ENCODE measurements at places on chromosomes 11 and 22.

GRCh38 chr11:92969634-92970347 lies at the start of gene MTNR1B:
TSS of gene MTNR1B (plus strand) at chr11:92969651. CDS start at chr11:92969726, 75 bp downstream.
- DNase-seq: no peak

- no peak for DNase-seq
Observed at GRCh38 chr11:109275931-109276330, 146.1 kb upstream of the C11orf87 start.

DNA sequence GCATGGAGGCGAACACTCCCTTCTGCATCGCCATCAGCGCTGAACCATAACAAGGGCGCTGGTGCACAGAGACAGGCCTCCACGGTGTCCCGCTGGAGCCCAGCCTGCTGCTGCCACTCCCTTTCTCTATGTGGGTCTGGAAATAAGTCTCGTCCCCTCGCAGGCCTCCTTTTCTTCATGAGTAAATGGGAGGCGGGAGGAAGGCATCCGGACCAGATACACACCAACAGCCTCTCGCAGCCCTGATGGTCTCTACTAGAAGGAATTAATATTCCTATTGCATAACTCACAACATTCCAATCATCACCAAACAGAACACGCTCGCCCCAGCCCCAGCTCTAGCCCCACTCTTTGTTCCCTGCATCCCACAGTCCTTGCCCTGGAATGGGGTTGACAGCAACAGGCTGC lies 14.9 kb downstream of the RASD2 start:
- DNase-seq: no peak

DNA sequence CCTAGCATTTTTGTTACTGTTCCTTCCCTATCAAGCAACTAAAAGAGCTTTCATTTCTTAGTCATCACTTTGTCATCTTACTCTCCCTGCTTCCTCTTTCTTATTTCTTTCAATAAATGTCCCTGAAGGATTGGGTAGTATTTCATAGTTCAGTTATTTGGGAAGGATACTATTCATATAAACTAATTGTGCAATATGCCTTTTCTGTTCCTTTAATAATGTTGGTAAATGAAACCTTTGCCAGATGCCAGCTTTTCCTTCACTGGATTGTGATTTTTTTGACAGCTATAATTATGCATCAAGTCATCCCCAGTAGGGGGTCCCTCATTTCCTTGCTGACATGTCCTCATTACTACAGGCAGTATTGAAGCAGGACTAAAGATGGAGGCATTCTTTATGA lies 101.7 kb downstream of the ATM start:
- no peak for DNase-seq

- DNase-seq: no peak
Observed at GRCh38 chr11:134497586-134497985, 85.5 kb upstream of the B3GAT1 start.

DNA sequence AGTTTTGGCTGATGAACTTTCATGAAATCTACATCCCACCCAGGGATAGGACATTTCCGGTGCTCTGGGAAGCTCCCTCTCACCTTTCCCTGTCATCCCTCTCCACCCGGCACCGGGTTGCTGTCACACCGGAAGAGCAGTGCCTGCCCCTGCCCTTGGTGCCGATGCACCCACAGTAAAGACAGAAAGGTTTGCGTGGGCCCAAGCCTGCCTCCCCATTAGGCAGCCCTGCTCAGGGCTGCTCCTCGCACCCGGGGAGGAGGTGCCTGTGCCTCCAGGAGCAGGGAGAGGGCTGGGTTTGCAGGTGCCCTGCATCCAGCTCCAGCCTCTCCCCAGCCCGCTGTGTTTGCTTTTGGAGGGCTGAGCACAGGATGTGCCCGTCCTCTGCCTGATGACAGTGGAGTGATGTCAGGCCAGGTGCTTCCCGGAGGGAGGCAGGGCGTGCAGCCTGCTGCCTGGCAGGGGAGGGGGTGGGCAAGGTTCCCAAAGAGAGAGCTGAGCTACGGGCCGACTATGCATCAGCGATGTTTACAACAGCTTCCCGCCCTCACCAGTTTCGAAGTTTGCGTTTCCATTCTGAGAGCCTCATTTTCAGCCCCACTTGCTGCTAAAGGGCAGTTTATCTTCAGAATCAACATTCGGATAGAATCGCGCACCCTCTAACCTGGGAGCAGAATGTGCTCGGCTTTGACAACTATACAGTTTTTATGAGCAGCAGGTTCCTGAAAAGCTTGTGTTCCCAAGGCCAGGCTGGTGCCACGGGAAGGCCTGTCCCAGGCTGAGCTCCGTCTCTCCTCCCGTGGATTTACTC lies 83.2 kb upstream of the CLDN5 start:
- DNase-seq: no peak

DNA sequence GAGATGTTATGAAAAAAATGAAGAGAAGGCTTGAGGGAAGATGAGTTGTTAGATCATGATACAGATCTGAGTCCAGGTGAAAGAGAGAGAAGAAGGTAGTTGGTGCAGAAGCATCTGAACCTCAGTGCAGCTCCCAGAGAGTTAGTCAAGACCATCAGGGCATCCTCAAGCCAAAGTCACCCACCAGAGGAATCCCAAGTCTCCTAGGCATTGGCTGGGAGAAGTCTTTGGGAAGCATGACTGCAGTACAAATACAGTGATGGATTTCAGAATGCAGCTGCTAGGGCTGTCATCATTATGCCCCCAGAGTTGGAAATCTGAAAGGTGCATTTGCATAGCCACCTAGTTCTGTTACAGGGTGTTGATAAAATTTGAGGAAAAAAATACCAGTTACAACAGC lies 59.7 kb upstream of the GALNT18 start:
- DNase-seq: no peak

DNA sequence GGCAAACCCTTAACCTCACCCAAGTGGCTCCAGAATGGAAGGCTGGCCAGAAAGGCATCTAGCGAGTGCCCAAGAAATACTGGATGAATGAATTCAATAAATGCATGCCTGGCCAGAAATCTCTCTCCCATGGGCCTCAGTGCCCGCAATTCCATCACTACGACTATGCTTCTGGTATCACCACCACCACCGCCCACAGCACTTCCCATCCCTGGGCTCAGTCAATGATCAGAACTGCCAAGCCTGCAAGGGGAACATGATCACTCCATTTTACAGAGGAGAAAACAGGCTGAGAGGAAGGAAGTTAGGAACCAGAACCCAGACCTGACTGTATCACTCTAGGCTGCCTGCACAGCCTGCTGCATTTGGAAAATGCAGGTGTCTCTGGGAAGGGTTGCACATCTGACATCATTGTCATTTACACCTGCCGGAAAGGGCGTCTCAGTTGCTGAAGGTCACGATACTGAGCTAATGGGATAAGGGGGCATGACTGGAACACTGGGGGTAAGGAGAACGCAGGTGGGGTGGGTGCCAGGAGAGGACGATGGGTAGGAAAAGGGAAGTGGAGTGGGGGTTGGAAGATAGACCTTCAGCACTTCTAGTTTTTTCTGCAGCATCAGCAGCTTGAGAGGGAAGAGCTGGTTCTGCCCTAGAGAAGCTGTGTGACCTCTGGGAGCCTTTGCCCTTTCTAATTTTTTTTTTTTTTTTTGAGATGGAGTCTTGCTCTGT lies 3.2 kb downstream of the GPR152 start:
- DNase-seq: no peak

DNA sequence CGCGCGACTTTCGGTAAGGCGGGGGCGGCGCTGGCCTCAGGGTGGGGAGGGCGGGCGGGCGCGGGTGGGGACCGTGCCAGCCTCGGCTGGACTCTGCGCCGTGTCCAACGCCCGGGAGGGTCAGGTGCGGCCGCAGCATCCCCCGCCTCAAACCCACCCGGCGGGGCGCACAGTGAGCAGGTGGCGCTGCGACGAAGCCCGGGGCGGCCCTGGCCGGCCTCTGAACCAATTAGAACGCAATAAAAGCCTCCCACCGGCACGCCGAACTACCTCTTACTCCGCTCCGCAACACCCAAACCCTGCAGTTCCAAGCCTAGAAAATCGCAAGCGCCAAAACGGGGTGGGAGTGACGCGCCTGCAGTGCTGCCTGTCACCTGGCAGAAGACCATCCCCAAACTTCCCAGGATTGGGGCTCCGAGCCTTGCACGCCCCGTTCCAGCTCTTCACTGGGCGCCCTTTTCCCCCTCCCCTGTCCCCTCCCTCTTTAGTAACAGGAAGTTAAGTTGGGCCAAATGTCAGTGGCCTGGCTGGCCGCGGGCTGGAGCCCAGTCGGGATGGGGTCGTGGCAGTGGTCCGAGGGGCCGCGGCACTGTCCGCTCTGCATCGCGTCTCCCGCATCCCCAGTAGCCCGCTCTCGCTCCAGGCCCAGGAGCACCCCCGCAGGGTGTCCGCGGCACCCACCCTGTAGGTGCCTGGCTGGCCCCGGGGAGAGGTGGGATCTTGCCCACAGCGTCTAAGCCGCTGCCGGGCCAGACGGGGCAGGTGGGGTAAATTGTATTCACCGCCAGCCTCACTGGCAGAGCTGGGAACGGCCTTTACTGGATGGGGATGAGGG lies 541 bp downstream of the MICAL2 start:
- no peak for DNase-seq

DNA sequence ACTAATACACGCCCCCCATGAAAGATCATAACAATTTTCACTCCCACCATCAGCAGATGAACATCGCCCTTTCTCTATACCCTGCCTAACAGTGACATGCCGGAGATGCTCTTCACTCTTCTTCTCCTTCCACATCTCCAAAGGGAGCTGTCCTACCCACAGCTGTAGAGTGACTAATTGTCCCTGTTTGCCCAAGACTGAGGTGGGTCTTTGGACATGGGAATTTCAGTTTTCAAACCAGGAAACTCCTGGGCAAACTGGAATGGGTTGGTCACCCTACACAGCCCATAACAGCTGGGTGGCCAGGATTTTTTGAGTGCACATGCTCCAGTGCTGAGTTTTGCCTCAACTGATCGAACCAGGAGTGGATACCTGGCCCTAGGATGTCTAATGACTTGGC lies 90.6 kb upstream of the TIMP3 start:
- DNase-seq: no peak

DNA sequence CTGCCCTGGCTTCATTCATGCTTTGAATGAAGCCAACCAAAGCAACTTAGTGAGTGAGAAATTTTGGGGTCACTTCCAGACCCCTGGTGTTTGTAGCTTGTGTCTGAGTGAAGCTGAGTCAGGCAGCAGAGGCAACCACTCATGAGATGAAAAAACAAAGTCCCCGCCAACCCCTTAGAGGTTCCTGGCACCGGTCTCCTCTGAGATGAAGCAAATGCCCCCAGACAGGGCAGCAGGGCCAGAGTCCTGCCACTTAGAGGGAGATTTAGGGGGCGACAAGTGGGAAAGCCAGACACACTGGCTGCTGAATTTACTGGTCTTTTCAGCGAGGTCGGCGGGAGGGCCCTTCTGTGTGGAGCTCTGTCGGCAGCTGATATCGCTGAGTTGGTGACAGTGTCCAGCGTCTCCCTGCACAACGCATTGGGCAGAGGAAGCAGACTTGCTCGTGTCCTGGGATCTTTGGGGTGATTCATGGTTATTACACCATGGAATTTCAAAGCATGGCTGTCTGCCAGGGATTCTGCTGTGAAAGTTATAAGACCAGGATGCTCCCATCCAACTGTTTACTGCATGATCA lies 482.6 kb downstream of the MIAT start:
- no peak for DNase-seq

DNA sequence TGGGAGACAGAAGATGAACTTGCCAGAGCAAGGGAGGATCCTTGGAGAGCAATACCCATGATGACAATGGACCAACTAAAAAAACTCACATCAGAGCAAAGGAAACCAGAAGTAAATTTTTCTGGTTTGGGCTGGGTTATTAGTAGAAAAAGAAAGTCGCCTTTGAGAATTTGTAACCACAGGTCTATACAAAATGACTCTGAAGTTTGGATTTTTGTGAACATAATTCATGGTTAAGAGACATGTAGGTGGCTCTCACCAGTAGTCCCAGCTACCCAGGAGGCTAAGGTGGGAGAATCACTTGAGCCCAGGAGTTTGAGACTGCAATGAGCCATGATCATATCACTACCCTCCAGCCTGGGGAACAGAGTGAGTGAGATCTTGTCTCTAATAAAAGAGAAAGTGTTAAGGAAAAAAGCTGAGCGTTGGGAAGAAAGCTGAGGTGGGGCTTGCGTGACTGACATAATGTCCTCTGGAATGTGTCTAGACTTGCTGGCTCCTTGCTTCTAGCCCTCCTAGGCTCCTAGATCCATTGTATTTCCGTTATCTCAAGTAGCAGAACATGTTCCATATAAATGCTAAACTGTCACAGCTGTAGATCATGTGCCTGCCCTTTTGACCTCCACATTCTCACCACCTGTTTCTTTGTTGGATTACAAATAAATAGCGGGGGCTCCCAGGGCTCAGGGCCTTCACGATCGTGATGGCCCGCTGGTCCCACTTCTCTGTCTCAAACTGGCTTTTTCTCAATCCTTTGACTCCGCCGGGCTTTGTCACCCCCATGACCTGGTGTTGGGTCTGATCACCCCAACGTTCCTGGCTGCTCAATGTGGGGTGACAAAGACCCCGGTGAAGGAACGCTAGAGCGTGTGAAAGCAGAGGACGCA lies 56.2 kb upstream of the SC5D start:
- no peak for DNase-seq

DNA sequence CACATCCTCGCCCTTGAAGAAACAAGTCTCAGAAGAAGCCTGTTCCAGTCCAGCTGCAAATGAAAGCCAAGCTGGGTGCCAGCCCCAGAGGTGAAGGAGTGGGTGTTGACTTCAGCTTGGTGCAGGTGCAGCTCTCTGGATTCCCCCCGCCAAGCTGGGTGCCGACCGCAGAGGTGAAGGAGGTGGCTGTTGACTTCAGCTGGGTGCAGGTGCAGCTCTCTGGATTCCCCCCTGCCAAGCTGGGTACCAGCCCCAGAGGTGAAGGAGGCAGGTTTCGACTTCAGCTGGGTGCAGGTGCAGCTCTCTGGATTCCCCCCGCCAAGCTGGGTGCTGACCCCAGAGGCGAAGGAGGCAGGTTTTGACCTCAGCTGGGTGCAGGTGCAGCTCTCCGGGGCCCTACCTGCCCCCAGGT lies 1234.0 kb downstream of the TBC1D22A start:
- no peak for DNase-seq

GRCh38 chr22:43014316-43014868 lies 557 bp downstream of the PACSIN2 start:
- DNase-seq: no peak

DNA sequence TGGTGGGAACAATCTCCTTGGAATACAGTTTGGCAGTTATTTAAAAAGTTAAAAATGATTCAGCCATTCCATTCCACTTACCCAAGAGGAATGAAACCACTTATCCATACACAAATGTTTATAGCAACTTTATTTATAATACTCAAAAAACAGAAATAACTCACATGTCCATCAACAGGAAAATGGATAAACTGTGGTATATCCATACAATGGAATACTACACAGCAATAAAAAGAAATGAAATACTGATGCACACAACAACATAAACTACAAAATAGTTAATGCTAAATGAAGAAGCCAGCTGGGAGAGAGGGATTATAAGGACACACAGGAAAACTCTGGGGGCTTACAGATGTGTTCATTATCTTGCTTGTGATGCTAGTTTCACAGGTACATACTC lies 64.7 kb downstream of the FCHSD2 start:
- no peak for DNase-seq

Data from stimulated activated CD8-positive, alpha-beta memory T cell treated with anti-CD3 and anti-CD28 coated beads, Interleukin-7, amount 100 ng/mL, for 48 hours (primary cell).